ENCODE measurements at places on chromosomes 7 and 10. TPM values are rescaled to one million over a fixed set of nuclear protein-coding genes. Genes with fewer than 3 reads are reported as not detected.

The CLDN3 gene
- total RNA-seq = not detected

The C10orf95 gene
- total RNA-seq = not detected

The TCAF2 gene
- total RNA-seq = 3.3 TPM

The GPRIN2 gene
- total RNA-seq = not detected

The NDUFB2 gene
- total RNA-seq = 81.7 TPM

The IL6 gene
- 18.3 TPM for total RNA-seq

DNA sequence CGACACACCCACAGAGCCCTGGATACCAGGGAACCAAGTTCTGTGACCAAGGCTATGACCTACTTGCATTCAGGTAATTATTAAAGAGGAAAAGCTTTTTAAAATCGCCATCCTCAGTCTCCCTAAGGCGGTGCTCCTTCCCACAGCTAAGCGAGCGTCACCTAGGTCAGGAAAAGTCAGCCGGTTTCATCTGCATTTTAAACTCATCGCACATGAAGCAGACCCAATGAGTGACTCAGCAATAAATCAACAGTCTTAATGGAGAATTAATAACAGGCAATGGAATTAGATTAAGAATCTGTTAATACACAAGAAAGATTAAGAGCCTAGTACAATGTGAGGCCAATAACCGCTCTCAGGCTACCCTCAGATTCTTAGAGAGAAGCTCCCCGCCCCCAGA lies 59.2 kb downstream of the HSPA12A start:
- no peak for DNase-seq

GRCh38 chr10:76869931-76870330 lies 767.7 kb downstream of the KCNMA1 start:
- DNase-seq = no peak

DNA sequence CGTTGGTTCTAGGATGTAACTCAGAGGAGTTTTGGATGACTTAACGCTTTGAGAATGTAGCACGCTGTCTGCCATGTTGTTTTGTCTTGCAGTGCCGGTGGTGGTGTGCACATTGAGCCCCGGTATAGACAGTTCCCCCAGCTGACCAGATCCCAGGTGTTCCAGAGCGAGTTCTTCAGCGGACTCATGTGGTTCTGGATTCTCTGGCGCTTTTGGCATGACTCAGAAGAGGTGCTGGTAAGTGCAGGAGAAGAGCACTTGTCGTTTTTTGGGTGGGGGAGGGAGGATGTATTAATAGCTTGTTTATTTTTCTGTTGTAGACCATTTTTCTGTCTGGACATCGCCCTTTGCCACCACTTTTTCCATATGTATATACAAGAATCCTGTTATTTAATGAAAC lies 6.3 kb downstream of the NDUFB2 start:
- no peak for DNase-seq

DNA sequence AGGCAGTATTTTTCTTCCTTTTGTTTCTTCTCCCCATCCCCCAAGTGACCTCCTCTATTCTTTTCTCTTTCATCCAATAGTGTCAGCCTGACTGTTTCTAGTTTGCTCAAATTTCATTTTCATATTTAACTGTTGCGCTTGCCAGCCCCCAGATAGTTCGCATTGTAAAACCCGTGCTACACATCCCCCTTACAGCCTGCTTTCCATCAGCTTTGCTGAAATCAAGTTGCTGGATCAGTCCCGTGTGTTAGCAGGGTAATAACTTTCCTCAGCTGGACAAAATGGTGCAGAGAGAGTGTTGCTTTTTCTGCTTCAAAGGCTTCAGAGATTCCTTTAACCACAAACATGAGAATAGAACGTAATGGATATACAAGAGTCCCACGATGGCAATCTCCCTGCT lies 180.6 kb upstream of the NPVF start:
- DNase-seq = no peak

DNA sequence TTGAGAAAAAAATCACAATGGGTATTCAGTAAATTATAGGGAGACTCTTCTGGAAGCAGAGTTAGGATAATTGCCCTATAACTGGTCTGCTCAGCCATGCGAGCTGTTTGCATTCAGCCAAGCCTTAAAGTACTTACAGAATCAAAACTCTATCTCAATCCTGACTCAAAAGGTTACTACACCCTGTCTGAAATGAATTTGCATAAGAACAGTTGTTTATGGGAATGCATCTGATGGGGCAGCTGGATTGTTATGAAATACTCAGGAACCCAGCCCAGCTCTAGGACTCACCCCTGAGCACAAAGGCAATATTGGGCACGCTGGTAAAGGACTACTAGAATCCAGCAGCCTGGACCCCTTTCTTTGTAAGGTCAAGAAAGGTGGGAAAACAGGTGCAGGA lies 38.8 kb downstream of the AKR1B15 start:
- DNase-seq = no peak

DNA sequence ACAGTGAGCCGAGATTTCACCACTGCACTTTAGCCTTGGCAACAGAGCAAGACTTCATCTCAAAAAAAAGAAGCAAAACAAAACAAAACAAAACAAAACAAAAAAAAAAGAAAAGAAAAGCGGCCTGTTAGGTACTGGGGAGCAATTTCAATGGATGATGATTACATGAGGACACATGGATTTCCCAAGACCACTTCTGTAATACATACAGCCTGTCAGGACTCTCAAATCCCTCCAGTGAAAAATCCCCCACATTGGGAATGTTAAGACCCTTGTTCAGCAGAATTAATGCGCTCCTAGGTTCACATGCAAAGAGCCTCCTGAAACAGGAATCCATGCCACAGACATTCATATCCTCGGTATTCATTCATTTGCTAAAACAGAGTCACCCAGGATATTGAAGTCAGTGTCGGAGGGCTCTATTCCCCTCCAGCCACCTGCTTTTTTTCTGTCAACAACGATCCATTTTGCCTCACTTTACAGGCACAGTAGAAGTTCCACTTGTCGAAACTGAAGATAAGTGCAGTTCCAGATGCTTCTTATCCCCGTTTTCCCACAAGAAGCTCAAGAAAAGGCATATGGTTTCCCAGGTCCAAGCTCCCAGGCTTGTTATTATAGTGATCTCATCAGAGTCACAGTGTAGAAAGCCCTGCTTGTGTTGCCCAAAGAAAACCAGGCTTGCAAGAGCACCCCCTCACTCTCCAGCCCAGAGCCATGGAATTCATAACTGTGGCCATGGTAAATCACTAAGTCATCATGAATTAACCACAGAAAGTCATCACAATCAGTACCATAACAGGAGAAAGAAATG lies 20.2 kb downstream of the SLC16A12 start:
- DNase-seq = peak; percentile 100

- no peak for DNase-seq
Observed at GRCh38 chr10:62381385-62382102, 7.4 kb downstream of the ZNF365 start.

GRCh38 chr10:13049774-13050420 lies 48.4 kb upstream of the CCDC3 start:
- no peak for DNase-seq

GRCh38 chr10:73791871-73792400 lies 6.5 kb downstream of the ZSWIM8 start:
- DNase-seq = no peak

DNA sequence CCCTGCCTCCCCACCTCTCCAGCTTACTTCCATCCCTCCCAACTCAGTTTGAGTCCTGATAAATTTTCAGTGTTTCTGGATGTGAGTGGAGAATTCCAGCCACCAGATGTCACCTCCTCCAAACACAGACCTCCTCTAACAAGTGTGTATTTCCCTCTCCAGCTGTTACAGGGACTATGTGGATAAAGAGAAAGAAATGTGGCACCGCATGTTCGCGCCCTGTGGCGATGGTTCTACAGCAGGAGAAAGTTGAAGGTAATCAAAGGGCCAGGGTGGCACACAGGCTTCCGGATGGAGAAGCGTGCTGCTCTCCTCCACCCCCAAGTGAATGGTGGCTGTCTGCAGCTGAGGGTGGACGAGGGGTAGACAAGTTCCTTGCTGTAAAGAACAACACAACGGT lies 14.7 kb downstream of the FKBP6 start:
- DNase-seq = peak; percentile 69

DNA sequence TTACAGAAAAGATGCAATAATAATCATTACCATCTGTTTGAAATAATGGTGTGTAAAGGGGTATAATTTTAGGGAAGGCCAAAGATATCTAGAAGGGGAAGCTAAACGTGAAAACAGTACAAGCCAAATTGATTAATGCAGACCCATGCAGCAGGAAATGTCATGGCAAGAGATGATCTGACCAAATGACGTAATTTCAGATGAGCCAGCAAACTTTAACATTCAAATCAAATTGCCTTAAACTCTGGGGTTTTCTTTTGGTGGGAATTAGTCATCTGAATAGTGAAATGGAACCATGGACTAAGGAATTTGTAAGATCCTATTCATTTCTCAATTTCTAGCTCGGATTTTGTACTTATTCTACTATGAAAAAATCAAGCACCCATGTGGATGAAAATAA lies 21.4 kb upstream of the SCIN start:
- DNase-seq = peak; percentile 41

DNA sequence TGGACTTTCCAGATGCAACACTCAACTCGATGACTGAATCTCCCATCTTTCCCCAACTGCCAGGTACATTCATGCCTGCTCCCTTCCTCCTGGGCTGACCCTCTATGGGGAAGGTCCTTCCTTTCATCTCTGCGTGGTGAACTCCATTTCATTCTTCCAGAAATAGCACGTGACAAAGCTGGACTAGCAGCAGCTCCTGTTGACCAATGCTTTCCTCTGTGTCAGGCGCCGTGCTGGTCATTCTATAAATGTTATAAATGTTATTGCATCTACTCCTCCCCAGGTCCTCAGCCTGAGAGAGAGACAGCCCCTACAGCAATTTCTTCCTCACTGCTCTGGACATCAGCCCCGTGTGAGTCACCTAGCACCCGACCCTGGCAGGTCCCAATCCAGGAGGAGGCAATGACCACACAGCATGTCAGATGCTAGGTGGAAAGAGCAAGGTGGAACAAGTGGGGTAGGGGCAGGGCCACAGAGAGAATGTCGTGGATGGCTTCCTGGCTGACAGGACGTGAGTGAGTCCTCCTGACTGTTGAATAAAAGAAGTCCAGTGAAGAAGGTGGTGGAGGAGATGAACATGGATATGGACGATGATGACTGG lies 178.1 kb downstream of the ADAM12 start:
- DNase-seq = no peak
